ENCODE measurements at places on chromosomes 6 and 20.

DNA sequence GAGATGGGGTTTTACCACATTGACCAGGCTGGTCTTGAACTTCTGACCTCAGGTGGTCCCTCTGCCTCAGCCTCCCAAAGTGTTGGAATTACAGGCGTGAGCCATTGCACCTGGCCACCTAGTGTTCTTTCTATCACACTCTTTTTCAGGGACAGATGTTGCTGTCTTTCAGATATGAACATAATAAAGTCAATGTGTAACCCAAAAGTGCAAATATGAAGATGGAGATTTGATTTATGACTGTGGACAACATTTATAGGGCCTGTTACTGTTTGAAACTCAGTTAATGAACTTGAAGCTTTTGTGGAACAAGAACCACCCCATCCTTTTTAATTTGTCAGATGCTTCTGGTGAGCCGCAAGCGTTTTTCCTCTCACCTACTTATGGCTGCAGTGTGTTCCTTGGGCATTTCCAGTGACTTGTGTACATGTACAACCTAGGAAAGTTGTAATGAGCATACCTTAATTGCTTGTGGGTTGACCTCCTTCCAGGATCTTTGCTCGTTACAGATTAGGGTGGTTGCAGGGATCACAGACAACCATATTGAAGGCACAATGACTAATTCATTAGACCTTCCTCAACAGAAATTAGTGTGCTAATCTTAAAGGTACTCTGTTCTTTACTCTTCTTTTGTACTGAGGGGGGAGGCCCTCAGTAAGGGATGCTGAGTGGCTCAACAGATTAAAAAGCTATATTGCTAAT lies 6.8 kb downstream of the TBPL1 start:
- DNase-seq, result no peak

- no peak for DNase-seq
Measured at GRCh38 chr6:25007269-25007699, 71.5 kb upstream of the RIPOR2 start.

DNA sequence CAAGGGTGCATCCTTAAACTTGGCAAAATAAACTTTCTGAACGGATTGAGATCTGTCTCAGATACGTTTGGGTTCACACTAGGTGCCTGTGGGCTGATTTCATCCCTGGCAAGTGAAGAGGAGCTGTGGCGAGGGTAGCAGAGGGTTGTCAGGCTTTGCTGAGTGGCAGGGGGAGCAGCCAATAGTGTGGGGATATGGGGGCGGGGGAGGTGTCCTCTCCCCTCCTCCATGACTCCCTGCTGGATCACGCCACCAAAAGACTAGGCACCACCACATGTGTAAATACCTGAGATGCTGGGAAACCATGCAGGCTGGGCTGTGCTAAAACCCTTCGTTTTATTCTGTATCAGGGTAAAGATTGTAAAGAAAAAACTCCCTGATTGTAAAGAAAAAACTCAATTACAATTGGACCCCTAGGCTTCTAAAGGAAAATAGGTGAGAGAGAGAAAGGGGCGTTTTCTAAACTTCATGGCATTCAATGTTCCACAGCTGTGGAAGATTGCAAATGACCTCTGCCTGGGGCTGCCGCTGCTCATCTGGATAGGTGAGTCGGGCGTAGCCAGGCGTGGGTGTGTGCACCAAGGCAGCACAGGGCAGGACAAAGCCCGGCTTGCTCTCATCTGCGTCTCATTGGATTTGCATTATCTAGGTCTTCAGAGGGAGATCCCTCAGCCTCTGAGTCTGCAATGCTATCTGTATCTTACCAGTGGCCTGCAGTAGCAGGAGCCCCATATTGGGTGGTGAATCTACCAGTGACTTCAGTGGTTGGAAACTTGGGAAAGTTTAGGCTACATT lies 26.9 kb upstream of the ADTRP start:
- DNase-seq, result no peak

DNA sequence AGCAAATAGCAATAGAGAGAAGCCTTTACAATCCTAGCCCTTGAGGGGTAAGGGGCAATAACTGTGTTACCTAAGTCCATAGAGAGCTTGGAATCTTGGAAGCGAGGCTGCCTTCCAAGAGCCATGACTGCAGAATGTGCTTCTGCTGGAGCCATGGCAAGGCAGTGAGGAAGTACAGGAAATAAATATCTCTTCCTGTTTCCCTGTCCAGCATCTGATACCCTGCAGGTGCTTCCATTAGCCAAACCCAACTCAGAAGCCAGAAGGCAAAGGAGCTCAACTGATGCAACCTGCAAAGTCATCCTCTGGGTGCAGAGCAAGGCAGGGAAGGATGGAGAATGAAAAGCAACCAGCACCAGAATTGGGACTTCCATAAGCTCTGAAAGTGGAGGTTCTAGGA lies 41.0 kb upstream of the KLHL31 start:
- DNase-seq, result no peak

GRCh38 chr20:34350095-34350494 lies 13.0 kb upstream of the ITCH start:
- no peak for DNase-seq

DNA sequence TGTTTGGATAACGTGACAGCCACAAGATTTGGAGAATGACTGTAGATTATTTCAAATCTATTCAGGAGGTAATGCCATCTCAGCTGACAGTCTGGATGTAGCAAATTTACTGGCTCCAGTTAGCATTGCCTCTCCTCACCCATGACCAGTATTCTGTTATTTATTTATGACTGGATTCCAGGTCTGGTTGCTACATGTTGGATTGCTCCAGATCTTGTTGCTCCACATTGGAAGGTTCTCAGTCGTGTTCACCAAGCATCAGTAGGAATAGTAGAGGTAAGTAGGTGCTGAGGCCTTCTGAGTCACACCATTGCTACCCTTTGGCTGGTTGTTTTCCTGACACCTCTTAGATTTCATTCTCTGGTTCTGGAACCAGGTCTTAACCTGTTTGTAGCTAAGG lies 69.5 kb upstream of the ELOVL5 start:
- no peak for DNase-seq

GRCh38 chr6:11404838-11405237 lies 132.7 kb upstream of the TMEM170B start:
- DNase-seq, result no peak

- DNase-seq, result no peak
Measured at GRCh38 chr6:145080651-145081050, 654.7 kb downstream of the EPM2A start.

GRCh38 chr20:5719861-5720403 lies 30.3 kb upstream of the SHLD1 start:
- no peak for DNase-seq

DNA sequence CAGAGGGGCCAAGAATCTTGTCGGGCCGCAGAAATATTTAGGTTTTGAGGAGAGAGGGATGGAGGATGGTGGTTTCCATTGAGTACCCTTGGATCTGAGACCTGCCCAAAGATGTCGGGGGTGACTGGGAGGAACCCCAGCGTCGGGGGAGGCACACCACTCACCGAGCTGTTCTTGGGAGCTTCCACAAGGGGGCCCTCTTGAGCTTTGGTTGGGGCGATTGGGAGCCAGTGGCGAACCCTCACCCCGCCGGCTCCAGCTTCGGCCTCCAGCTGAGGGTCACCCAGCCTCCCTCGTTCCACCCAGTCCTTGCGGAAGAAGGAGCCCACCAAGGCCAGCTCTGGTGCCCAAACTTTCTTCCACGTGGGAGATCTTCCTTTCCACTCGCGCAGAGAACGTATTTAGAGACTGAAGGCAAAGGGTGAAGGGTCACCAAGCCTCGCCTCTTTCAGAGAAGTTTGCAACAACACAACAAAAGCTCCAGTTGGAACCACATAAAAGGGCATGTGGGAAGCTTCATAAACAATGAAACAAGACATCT lies 33.6 kb downstream of the APCDD1L start:
- DNase-seq, result no peak

DNA sequence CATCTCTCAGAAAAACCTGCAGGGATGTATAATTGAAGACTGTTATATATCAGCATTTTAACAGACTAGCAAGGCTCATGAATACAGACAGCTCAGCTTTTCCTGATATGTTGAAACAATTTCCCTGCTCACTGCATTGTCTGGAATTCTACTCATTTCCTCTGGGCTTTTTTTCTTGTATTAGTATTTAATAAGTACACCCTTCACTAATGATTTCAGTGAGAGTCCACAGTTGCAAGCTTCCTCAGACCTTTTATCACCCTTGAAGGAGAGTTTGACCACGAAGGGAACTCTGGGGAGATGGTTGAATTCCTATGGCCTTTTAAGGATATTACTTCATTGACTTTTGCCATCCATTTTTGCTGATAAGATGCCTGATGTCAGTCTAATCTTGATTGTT lies 248.7 kb downstream of the ADGB start:
- DNase-seq, result no peak

DNA sequence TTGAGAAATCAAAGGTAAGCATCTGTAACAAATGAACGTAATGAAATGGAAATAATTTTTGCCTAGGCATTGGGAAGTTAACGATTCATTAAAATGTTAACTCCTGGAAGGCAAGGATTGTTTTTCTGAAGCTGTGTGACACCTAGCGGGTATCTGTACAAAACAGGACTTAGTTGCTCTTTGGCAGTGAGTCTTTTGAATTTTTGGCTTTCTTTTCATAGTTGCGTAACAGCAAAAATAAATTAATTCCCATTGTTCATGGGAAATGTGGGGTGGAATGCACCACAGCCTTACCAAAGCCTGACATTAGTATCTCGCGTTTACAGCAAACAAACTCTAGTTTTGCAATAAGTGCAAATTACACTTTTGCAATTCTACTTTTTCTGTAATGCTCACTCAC lies 92.7 kb upstream of the DTNBP1 start:
- DNase-seq, result no peak

DNA sequence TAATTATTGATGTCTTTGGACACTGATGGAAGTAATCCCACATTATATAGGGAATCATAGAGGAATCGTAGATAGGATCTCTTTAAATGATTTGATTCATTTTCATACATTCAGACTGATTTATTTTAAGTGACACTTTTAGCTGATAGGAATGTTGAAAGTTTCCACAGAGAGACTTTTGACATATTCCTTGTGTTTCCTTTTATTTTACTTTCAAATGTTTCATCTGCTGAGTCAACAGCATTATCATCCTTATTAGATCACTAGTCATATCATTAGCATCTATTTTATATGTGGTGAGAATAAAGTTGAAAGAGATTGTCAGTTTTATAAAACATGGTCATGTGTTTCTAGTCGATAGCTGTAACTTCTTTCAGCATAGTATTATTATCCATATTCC lies 13.4 kb downstream of the DCBLD1 start:
- DNase-seq, result no peak

DNA sequence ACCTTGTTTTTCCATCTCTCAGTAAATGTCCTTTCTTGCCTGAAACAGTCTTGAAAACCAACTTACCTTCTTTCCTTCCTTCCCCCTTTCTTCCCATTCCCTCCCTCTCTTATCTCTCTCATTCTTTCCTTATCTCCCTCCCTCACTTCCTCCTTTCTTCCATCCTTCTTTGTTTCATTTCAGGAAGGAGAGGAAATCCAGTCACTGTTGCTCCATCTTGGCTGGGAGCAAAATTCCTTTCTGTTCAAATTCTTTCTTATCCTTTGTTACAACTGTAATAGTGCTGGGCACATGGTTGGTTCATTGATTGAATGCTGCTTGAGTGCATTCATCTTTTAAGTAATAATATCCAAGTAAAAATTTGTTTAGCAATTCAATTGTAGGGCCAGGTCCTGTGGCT lies 17.4 kb upstream of the TCP11 start:
- no peak for DNase-seq

DNA sequence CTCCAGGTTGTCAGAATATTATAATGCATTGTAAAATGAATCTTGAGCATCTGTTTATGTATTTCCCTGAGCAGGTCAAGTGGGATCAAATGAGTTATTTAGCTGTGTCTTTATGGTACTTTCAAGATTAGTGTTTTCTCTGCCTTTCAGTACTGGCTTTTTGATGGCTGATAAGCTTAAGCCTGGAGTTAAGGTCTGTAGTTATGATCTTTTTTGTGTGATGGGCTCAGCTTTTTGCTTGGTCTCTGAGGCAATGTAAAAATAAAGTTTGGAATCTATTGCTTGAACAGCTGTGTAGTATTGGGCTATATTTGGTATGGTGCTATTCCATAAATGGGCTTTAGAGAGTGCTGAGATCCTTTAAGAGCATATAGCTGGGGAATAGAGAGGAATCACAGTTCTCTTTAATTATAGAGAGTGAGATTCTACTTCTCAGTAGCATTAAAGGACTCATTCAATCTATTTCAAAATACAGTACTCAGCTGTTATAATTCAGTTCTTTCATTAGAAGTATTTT lies 40.7 kb downstream of the ZNF451 start:
- DNase-seq, result no peak

- no peak for DNase-seq
Measured at GRCh38 chr6:133833949-133834359, 55.0 kb upstream of the TCF21 start.

- no peak for DNase-seq
Measured at GRCh38 chr6:23414051-23414445, 712.0 kb upstream of the NRSN1 start.

DNA sequence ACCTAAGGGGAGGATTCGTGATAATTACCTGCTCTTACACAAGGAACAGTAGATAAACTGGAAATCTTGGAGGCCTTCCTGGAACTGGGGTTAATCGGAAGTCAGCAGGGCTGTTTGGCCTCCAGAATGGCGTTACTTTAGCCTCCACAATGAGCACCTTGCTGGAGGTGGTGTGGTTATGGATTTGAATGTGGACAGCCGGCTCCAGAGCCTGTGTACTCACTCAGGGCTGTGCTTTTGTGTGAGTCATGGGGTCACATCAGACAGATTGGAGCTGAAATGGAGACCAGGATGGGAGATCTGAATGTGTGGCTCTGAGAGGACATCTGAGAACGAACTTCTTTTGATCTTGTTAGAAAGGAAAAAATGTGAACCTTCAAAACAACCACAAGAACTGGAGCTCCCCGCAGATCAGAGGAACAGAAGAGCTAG lies 30.4 kb downstream of the IGF2R start:
- no peak for DNase-seq

DNA sequence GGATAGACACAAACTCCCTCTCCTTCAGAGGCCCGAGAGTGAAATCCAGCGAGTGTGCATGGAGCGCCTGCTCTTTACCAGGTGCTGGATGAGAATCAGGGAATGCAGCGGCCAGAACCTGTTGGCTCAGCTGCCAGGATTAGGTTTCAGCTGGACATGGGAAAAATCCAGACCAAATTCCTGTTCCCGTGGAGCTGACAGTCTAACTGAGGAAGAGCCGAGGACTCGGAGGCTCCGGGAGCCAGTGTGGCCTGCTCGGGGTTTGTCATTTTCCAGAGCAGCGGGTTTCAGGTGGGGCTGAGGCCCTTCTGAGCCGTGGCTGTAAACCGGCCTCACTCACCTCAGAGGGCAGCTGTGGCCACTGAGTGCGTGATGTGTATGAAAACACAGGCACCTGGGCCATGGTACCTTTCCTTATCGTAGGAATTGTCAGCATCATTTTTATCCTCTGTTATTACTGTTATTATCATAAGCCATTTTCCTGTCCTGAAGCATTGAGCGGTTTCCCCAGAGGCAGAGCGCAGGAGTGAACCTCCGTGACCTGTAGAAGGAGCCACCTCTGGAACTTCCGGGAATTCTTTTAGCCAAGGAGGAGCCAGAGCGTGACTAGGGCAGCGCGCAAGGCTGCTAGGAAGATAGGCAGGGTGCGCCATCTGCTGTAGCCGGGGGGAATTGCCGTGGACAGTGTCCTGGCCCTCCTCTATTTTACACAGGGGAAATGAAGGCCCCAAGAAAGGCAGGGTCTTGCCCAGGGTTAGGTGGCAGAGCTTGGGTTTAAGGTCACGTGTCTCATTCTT lies 27.3 kb downstream of the PKIG start:
- peak; percentile 65 for DNase-seq

GRCh38 chr6:13286181-13286580 lies 42.2 kb downstream of the TBC1D7 start:
- no peak for DNase-seq
